ENCODE measurements at places on chromosomes 3 and 15. TPM values are rescaled to one million over a fixed set of nuclear protein-coding genes. Genes with fewer than 3 reads are reported as not detected.

Gene CPN2
- not detected for total RNA-seq

Gene RASGRP1
- 0.37 TPM for total RNA-seq

Gene SEMA6D
- total RNA-seq, result 2.9 TPM

Gene C3orf85
- not detected for total RNA-seq

Gene GOLGA8T
- total RNA-seq, result not detected

Gene CCDC54
- total RNA-seq, result not detected

Gene LARP6
- total RNA-seq, result 15.0 TPM

Gene EFHB
- total RNA-seq, result not detected

Gene IQCF5
- not detected for total RNA-seq

Gene PLXNB1
- total RNA-seq, result 16.8 TPM

Gene DUOXA2
- total RNA-seq, result not detected

Gene SCG5
- not detected for total RNA-seq

Gene ACTRT3
- 4.7 TPM for total RNA-seq

Gene MESP2
- not detected for total RNA-seq

Gene LRRC34
- total RNA-seq, result 1.9 TPM

Gene TRPM1
- 1.9 TPM for total RNA-seq

All from dermis blood vessel endothelial cell (primary cell).